T-helper 2 cell (primary cell): ENCODE measurements at places on chromosomes 6 and 20.

DNA sequence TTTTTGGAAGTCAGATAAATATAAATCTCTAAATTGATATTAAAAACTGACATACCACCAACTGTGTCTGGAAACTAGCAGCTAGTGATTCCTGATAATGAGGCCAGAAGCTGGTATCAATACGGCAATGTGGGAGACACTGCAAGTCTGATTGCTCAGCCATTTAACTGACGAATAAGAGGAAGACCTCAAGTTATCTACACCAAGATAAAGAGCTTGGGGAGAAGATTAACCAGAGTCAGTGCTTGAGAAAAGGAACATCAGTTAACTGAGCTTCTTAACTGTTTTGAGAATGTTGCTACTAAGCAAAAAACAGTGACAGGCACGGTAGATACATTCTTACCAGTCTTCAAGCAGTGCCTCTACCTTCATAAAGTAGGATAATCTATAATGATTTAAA is 140.4 kb upstream of the TENT5A start:
- no peak for DNase-seq

- DNase-seq, result no peak
Observed at GRCh38 chr20:38715646-38716045, 8.6 kb upstream of the SLC32A1 start.

DNA sequence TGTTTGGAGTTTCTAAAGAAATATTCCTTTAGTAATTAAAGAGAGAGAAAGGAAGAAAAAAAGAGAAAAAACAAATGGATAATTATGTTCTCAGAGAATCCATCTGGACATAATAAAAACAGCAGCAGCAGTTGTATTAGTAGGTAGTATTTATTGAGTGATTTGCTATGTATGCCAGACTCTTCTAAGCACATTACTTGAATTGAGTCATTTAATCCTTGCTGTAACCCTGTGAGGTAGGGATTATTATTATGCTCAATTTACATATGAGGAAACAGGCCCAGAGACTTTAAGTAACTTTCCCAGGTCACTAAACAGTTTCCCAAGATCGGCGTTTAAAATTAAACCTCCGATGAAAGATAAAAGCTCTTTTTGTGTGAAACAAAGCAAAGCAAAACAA is 238.8 kb downstream of the TSHZ2 start:
- DNase-seq, result no peak

- DNase-seq, result no peak
Observed at GRCh38 chr6:163460307-163460782, 45.8 kb downstream of the QKI start.

- no peak for DNase-seq
Observed at GRCh38 chr6:134846865-134847264, 103.0 kb downstream of the ALDH8A1 start.

- DNase-seq, result peak; percentile 59
Observed at GRCh38 chr6:7617801-7618764, 28.1 kb downstream of the SNRNP48 start.

- no peak for DNase-seq
Observed at GRCh38 chr20:23152308-23152892, 66.3 kb upstream of the CD93 start.

GRCh38 chr6:130593200-130593599 is 227.4 kb downstream of the TMEM200A start:
- no peak for DNase-seq

DNA sequence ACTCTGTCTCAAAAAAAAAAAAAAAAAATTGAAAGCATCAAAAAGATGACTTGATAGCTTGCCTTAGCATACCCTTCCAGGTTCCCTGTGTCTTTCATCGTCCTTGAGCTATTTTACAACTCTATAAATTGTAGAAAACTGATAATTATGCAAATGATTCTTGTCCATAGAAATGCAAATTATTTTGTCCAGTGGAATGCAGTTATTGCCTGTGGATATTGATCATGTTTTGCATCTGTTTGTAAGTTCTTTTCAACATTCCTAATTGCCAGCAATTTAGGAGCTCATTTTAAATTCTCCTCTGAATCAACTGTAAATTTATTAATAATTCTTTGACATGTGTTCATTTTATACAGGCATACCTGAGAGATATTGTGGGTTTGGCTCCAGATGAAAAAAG is 7.1 kb upstream of the ATP9A start:
- DNase-seq, result no peak

DNA sequence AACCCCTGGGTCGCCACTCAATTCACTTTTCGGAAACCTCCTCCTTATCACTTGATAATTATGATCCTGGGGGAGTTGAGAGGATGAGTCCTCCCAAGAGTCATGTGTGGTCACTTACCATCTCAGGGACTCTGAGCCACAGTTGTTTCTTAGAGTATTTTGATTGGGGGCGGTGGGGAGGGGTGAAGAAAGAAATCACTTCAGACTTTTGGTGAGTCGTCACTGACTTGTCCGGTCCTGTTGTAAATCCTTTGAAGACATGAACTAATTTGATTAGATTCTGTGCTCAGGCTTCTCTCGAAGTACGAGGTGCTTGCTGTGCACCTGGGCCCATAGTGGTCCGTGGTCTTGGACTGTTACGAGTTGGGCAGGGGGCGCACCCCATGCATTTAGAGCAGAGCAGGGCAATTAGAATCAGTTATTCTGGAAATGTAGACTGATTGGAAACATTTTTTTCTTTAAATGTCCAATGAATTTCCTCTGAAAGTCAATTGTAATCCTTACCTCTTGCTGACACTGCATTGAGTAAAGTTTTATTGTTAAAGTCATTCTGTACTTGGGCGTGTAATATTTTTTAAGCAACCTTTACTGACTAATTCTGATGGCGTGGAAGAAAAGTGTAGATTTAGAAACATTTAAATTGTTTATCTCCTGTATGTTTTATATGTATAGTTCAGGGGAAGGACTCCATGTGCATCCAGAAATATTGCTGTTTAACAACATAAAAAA is 173.4 kb downstream of the SLC16A10 start:
- DNase-seq, result no peak

DNA sequence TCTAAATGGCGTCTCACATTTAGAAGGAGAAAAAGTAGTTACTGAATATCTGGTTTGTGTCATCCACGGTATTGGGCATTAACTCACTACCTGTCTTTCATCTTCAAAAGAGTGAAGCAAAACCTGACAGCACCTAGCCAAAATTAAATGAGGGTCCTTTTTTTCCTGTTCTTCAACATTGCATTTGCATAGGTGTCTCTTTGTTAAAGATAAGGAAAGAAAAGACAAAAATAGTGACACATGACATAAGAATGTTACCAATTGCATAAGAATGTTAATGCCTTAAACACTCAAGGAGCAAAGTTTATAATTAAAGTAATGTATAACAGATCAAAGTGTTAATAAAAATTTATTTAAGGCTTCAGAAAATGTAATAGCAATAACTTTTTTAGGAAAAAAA is 61.4 kb upstream of the MANEA start:
- DNase-seq, result no peak

DNA sequence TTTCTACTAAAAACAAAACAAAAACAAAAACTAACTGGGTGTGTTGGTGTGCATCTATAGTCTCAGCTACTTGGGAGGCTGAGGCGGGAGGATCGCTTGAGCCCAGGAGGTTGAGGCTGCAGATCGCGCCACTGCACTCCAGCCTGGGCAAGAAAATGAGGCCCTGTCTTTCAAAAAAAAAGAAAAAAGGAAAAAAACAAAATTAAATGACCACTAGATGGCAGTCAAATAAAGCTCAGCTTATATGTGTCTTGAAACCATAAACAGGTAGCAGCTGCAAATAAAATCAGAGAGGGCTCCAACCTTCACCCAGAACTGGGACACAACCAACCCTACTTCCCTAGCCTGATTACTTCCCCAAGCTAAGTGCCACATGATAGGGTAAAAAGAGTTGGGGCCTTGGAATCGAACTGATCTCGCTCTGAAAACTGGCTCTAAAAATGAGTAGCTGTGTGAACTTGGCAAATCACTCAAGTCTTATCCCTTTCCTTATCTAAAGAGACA is 67.1 kb upstream of the ADGRF4 start:
- DNase-seq, result no peak

DNA sequence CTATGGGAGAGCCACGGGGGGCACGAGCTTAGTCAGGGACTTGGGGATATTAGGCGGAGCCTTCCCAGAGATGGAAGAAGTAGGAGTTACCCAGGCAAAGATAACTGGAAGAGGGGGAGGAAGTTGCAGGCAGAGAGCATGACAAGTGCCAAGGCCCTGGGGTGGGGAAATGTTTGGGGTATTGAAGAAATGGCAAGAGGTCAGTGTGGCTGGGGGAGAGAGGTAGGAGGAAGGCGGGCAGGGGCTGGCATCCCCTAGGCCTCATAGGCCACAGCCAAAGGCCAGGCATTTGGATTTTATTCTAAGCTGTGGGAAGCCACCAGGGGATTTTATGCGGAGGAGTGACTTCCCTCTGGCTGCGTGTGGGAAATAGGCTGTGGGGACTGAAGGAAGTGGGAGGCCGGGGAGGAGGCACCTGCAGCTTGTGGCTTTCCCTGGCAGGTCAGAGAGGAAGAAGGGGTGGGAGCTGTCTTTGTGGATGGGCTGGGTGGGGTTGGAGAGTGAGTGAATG is 22.7 kb downstream of the SNAI1 start:
- no peak for DNase-seq

DNA sequence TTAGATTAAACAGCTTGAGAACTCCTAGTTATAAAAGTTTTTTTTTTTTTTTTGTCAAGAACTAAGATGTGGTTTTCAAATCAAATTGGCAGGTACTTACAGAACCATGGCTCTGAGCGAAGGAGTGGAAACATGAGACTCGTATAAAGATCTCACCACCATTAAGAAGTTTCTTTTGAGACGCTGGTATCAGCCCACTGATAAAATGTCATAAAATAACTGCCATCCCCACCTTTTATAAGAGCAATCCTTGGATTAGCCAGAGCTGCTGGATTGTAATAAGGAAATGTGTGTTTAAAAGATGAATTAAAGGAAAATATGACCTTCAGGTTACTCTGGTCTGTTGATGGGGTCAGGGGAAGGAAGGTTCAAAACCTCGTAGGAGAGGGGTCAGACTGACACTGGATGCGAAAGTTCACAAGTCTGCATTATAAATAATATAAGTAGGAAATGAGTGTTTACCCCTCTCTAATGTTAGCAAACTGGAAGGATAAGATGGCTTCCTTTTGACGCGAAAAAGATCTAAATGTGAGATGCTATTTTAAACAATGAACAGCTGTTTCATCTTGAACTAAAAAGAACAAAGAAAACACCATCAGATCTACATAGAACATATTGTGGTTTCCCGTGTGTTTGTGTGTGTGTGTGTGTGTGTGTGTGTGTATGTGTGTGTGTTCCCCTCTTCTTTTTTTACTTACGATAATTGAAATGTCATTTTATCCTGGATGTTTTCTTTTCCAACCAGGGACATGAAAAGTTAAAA is 386.8 kb upstream of the JAG1 start:
- no peak for DNase-seq

GRCh38 chr6:125421836-125422235 is 120.1 kb upstream of the HDDC2 start:
- DNase-seq, result no peak

GRCh38 chr20:10502098-10502526 is 67.0 kb downstream of the SLX4IP start:
- DNase-seq, result no peak

GRCh38 chr6:106199998-106200397 is 113.9 kb downstream of the PRDM1 start:
- no peak for DNase-seq

- no peak for DNase-seq
Observed at GRCh38 chr6:53189554-53189953, 40.9 kb upstream of the GCM1 start.

DNA sequence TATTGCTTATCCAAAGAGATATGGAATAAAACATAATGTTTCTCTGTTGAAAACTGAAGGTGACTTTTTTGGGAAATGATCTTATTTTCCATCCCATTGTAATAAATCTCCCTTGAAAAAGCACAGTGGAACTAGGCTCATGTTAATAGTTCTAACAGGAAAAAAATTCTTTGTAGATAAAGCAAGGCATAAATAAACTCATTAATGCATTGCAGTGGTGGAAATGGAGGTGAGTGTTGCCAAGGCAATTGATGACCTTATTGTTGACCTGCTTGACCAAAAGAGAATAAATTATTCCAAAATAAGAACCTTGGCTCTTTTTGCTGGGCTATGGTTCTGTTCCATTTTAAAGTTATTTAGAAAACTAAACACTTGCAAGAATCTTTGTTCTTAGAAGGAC is 55.2 kb downstream of the TRMT11 start:
- no peak for DNase-seq

GRCh38 chr6:89161326-89162046 is 15.6 kb downstream of the PM20D2 start:
- no peak for DNase-seq

DNA sequence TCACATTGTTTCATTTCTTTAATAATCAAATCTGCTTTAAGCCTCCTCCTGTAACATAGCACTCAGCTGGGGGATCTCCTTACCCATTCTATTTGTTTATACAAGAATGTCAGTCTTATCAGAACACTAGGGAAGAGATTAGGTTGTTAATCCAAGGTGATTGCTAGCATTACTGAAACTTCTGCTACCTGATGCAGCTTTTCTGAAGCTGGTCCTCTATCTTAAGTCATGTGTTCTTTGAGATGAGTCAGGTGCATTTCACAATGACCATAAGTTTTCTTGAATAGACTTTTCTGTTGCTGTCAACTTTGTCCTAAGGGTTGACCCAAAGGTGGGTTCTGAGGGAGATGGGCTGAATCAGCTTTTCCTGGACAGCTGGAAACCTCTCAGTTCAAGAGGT is 60.7 kb upstream of the SYNCRIP start:
- no peak for DNase-seq

GRCh38 chr20:20710443-20711315 is 1.8 kb downstream of the RALGAPA2 start:
- no peak for DNase-seq

DNA sequence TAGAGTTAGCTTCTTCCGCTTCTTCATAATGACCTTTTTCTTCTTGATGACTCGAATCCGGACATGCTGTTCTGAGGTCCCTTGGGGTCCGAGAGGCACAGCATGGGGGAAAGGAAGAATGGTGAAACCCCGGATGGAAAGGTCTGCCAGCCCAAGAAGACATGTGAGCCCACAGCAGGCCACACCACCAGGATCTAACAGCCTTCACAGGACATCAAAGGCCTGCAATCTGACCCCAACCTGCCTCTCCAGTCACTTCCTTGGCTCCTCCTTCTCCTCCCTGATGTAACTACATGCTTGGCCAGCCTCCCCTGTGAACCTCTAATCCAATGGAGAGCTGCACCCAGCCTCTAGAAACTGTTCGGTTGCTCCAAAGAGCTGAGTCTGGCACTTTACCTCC is 1.6 kb downstream of the CPXM1 start:
- DNase-seq, result no peak

DNA sequence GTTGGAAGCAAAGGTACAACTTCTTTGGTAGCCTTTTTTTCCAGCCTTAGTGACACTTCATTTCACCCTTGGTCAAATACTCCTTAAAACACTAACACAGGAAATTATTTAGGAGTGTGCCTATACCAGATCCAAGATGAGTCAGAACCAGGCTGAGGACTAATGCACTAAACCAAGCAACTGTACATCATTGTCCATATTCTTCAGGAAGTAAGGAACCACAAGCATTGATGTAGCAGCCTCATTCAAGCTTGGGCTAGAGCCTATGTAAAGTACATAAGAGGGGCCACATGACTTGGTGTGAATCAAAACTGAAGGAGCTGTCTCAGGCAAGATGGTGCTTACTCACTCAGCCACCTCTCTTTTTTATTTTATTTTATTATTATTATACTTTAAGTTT is 20.7 kb upstream of the ADGB start:
- DNase-seq, result no peak

- no peak for DNase-seq
Observed at GRCh38 chr6:17339308-17339670, 54.1 kb upstream of the CAP2 start.
